Endothelial cell (in vitro differentiated cells): ENCODE measurements at places on chromosomes 5 and 9. TPM values are rescaled to one million over a fixed set of nuclear protein-coding genes. Genes with fewer than 3 reads are reported as not detected.

DNA sequence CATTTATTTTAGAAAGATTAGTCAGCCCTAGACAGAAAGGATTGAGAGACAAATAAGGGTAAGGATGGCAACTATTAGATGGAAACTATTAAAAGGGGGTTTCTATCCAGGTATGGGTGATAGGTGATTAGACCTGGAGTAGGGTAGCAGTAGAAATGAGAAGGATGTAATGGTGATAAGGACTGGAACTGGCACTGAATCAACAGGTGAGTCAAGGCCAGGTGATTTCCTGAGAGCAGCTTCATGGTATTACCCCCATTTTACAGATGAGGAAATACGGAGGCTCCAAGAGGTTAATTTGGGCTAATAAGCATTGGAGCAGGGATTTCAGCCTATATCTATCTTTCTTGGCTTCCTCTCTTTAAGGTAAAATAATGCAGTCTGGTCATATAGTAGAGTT lies 55.7 kb downstream of the CAST start:
- no peak for DNase-seq

DNA sequence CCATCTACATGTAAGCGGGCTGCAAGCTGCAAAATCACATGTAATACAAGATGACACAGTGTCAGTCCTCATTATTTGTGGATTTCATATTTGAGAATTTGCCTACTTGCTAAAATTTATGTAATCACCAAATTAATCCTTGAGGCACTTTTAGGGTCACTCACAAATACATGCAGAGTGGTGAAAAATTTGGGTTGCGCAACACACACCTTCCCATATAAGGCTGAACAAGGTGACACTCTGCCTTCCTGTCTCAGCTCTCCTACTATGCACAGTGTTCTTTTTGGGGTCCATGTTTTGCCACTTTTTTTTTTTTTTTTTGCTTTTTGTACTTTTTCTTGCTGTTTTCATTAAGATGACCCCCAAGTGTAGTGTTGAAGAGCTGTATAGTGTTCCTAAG lies 111.0 kb downstream of the FBXL7 start:
- no peak for DNase-seq

DNA sequence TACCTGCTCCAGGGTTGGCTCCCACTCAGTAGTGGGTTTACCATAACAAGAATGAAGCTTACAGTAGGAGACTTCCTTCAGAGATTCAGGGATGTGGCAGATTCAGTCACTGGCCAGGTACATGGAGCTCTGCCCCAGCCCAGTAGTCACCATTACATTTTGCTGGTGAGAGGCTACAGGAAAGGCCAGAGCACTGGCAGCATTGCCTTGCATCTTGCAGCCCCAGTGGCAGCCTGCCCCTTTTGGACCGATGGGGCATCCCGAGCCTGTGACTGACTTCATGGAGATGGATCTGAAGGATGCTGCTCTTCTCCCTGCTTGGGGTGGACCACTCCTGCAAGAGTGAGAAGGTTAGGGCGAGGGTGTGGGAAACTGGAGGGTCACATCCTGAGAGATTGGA lies 16.8 kb downstream of the TAS2R1 start:
- DNase-seq, result no peak

DNA sequence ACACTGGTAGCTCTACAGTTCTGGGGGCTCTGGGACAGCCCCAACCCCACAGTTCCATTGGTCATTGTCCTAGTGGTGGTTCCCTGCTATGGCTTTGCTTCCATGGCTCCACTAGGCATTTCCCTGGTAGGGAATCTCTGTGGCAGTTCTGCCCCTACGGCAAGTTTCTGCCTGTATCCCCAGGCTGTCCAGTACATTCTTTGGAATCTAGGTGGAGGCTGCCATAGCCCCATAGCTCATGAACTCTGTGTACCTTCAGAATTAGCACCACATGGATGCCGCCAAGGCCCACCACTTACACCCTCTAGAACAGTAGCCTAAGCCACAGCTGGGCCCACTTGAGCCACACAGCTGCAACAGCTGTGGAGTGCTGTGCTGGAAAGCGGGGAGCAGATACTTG lies 3.3 kb upstream of the GOLM1 start:
- no peak for DNase-seq

DNA sequence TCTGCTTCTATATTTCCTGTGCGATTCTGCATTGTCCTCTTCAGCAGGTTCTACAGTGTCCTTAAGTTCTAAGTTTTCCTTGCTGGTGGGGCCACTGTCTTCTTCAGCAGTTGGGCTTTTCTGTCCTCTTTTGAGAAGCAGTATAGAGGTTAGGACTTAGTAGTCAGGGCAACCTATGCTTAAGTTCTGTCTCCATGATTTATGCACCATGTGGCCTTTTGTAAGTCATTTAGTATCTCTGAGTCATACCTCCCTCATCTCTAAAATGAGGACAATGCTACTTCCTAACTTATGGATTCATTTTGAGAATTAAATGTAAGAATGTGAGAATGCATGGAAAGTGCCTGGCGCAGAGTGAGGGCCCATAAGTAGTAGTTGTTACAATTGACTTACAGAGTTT lies 46.8 kb downstream of the GRIN3A start:
- DNase-seq, result no peak

DNA sequence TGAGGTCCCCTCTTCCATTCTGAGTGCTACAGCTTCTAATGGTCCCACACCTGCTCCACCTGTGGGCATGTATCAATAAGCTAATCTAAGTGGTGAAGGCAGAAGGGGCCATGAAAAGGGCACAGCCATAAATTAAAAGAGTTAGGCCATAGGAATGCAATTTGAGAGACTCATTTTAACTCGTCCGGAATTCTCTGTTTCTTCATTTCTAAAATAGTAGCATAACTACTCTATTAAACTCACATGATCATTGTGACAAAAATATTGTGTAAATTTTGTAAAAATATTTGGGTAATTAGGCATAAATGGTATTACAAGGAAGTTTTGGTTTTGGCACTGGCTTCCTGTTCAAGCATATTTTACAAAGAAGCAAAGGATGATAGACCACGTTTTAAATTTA lies 103.1 kb upstream of the TXNDC8 start:
- DNase-seq, result no peak

GRCh38 chr9:132994410-132995120 lies 16.1 kb downstream of the GFI1B start:
- no peak for DNase-seq

GRCh38 chr9:12461763-12462460 lies 231.3 kb upstream of the TYRP1 start:
- DNase-seq, result no peak

DNA sequence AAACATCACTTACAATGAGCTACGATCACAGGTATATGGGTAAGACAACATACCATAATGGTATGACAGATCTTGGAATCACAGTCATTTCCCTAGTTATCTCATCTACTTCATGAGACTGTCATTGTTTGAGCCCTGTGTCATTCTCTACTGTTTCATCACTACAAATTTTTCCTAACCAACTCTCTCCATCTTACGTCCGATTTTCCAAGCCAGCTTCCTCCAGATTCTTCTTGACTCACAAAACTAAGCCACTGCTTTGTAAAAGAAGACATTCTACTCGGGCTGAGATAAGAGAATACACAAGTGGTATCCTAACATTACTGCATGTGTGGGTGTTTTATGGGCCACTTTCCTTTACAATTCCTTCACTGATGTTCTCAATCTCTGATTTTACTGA lies 49.6 kb downstream of the SERINC5 start:
- DNase-seq, result no peak

DNA sequence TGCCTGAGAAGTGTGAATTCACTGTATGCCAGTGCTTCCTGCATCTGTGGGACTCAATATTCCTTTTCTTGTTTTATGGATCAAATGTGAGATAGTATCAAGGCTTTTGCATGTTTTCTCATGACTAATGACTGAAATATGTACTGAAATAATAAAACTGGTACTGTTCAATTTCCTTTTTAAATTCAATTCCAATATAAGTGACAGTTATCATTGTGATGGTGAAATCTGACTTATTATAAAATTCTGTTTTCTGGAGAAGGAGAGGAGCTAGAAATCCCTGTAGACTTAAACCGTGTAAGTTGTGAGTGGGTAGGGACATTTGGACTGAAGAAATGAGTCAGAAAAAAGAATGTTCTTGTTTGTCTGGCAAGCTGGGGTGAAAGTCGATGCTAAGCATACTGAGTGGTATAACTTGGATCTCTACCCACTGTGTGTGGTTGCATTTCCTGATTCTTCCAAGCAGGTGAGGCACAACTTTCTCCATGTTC lies 245.2 kb downstream of the EFNA5 start:
- DNase-seq, result no peak

GRCh38 chr9:87528969-87529368 lies 31.3 kb downstream of the DAPK1 start:
- no peak for DNase-seq

Gene PCDHA9
- 1.7 TPM for total RNA-seq

Gene TTC16
- 0.08 TPM for total RNA-seq

Gene B4GALT1
- total RNA-seq, result 86.7 TPM

Gene TMEM8B
- 9.0 TPM for total RNA-seq
